ENCODE measurements at places on chromosomes 2 and 18. TPM values are rescaled to one million over a fixed set of nuclear protein-coding genes. Genes with fewer than 3 reads are reported as not detected.

DNA sequence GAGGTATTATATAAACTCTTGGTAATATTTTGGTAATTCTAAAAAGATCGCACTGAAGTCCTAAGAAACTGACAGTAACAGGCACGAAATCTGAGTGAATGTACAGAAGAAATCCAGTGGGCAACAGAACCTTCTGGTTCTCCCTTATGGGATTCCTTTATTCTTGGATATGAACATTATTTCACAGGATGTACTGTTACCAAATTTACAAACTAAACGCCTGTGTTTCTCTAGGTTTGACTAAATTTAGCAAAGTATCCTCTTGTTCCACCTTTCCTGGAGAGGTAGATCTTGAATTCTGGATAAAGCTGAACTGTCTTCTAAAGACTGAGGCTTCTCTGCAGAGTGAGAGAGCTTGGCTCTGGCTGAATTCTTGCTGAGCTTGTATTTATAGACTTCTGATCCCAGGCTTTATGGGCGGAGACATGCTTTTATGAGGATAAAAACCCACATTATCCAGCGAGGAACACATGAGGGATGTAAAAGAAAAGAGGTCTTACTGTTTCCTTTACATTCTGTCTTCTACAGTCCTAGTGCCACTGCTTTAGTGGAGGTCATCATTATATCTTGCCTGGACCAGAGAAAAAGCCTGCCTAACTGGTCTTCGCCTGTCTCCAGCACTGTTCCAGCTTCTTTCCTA, 220.8 kb downstream of the CDH2 start:
- DNase-seq = no peak

- no peak for DNase-seq
Observed at GRCh38 chr2:219469186-219469724, 29.4 kb upstream of the GMPPA start.

- no peak for DNase-seq
Observed at GRCh38 chr2:20326163-20326780, 24.4 kb downstream of the PUM2 start.

- no peak for DNase-seq
Observed at GRCh38 chr2:234003972-234004617, 46.4 kb upstream of the SPP2 start.

GRCh38 chr18:65725251-65726050, 25.4 kb upstream of the CDH7 start:
- DNase-seq = no peak

- no peak for DNase-seq
Observed at GRCh38 chr2:111094691-111095090, 26.0 kb upstream of the BCL2L11 start.

DNA sequence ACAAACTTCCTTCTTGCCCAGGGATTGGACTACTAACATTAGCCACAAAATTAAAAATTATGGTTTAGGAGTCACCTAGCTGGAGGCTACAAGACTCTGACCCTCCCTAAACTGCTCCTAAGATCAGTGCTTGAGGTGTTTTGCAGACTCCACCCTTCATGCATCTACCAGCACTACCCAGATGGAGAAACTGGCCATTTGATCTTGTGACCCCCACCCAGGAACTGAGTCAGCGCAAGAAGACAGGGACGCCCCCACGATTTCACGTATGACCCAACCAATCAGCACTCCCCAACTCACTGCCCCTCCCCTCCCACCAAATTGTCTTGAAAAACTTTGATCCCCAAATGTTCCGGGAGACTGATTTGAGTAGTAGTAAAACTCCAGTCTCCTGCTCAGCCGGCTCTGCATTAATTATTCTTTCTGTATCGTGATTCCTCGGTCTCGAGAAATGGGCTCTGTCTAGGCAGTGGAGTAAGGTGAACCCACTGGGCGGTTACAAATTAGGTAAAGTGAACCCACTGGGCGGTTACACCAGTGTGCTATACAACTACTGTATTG, 40.1 kb upstream of the CCDC88A start:
- no peak for DNase-seq

- no peak for DNase-seq
Observed at GRCh38 chr2:100485396-100485795, 15.1 kb downstream of the NMS start.

DNA sequence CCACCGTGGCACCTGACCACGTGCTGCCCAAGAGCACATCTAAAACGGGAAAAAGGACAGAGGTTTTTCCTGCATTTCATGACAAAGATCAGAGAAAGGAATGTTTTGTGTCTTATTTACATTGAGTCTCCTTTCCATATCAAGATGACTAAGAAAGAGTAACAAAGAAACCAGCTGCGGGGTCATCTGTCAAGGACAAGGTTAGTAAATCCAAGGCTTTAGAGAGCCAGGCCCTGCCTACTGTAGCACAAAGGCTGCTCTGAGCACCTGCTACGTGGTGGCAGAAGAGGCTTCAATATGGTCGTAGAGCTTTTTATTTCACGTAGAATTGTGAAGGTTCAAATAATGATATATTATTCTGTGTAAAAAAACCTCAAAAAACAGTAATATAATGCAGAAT, 51.0 kb downstream of the PRELID3A start:
- DNase-seq = no peak

- DNase-seq = no peak
Observed at GRCh38 chr18:74445585-74445984, 11.5 kb downstream of the DIPK1C start.

GRCh38 chr2:205731583-205731981, 49.3 kb downstream of the NRP2 start:
- no peak for DNase-seq

DNA sequence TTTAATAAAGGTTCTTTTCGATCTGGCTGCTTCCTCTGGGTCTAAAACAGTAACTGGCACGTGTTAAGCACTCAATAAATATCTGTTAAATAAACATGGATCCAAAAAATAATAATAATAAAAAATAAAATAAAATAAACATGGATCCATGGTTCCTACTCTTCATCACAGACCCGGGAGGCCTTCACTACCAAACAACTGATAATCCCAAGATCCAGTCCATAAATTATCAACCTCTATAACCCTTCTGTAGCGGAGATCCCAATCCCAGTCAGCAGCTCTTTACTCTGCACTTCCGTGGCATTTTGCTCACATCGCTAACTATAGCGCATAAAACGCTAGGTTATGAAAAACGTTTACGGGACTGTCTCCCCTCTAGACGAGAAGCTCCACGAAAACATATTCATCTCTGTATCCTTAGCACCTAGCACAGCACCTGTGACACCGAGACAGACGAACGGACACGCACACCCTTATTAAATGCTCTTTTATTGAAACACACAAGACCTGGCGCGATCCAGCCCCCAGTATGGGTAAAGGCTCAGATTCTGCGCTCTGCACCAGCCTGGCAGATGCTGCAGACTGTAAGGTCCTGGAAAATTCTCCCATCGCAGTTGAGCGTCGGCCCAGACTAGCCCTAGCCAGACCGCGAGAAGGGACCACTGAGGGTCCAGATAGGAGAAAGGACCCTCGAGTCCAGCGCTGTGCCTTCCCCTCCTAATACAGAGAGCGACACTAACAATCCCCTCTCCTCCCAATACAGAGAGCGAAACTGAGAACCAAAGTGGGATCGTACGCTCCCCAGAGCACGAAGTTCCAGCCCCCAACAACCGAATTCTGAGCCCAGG, 770 bp downstream of the NBAS start:
- no peak for DNase-seq

DNA sequence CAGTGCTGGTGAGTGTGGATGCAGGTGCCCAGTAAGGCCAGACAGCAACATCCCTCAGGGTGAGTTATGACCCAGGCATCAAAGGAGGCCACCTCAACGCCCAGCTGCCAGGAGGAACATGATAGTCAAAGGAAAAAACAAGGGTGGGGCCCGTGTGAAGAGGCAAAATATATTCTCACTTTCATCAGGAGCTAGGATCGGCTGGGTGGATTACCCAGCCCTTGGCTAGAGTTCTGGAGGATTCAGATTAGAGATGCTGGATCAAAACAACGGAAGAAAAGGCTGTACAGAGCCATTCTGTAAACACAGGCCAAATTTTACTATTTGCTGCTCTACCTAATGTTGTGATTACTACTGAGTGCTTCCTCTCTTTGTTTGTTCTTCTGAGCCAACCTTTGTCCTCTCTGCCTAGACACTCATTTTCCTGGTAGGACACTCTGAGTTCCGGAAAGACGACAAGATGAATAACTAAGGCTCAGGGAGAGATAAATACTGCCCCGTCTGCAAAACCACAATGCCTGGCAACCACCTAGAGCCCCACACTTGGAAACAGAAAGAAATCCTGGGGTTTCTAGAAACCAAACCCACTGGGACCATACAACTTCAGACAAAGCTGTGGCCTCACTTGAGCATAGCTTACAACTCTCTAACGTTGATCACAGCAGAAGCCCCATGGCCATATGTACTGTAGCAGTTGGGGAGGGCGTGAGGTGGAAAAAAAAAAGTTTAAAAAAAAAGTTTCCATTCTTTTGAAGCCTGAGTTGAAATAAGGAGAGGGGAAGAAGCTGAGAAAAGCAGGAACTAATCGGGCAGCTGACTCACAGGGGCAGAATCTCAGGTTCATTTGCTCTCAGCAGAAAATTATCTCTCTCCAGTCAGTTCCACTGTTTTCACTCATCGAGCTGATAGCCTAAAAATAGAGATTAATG, 17.8 kb upstream of the PMAIP1 start:
- no peak for DNase-seq

DNA sequence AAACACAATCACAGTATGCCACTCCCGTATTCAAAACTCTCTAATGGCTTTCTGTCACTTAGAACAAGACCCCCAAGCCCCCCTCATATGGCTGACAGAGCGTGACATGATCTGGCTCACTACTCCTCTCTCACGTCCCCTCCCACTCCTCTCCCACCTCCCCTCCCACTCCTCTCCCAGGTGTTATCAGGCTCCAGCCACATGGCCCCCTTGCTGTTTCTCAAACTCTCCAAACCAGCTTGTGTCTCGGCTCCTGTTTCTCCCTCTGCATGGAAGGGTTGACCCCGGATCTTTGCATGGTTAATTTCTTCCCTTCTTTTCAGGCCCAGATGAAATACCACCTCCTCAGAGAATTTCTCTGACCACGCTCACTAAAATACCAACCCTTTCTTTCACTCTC, 180.8 kb downstream of the SLC8A1 start:
- DNase-seq = no peak

DNA sequence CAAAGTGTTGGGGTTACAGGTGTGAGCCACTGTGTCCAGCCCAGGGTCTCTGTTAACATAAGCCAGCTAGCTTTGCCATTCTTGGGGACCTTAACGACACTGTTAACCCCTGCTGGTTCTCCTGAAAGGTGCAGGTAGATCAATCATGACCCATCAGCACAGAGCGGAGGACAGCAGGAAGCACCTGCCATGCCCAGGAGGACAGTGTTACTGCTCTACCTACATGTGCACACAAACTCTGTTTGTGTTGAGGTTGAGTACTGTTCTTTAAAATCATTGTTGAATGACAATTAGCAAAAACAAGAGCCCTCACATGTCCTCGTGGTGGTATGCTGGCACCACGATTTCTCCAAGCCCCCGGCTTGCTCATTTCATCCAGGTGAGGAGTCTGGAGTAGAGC, 120.9 kb downstream of the FAM210A start:
- no peak for DNase-seq

- DNase-seq = no peak
Observed at GRCh38 chr2:25905126-25905525, 26.8 kb upstream of the ASXL2 start.

SPC25 gene
- total RNA-seq = 0.62 TPM

GREB1L gene
- total RNA-seq = 7.6 TPM

CHRNG gene
- not detected for total RNA-seq

KCNS3 gene
- total RNA-seq = 18.3 TPM

GCG gene
- not detected for total RNA-seq

PLEK gene
- total RNA-seq = 1.1 TPM

PLCL1 gene
- total RNA-seq = 2.5 TPM

CIDEA gene
- 72.2 TPM for total RNA-seq

FAM161A gene
- 3.8 TPM for total RNA-seq

TMEM178A gene
- total RNA-seq = 2.9 TPM

M1AP gene
- total RNA-seq = not detected

FBLN7 gene
- 2.5 TPM for total RNA-seq

ACADL gene
- total RNA-seq = 9.8 TPM

OXER1 gene
- 3.9 TPM for total RNA-seq

Data from suprapubic skin (tissue), 4 donors.